ENCODE measurements at places on chromosomes 3 and 15.

DNA sequence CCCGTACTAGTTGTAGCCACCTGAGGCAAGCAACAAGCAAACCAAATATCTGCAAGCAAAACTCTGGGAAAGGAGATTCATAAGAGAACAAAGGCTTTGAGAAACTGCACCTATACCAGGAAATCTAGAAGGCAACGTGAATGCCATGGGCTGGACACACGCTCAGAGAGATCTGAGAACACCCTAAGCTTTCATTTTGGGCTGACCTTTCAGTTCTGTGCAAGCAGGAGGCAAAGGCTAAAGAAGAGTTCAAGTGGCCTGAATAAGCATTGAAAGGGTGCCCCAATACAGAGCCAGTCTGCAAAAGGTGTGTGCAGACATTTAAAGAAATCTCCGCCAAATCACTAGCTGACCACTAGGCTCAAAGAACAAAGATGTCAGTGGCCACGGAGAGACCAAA is 461.6 kb downstream of the PYDC2 start:
- no peak for DNase-seq

DNA sequence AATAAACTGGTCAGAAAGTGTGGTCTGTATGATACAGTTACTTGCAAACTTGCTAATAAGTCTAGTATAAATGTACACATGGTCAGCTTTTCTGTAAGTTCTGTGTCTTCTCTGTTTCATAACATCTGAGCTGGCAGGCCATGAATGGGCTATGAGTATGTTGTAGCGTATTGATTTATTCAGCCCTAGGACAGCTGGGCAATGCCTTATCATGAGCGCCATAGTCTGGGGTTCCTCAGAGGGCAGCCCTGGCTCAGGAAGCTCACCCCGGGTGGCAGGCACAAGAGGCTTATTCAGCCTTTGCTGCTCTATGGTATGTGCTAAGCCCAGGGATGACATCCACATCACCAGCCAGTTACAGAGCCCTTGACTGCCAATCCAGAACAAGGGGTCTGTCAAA is 50.7 kb upstream of the CCR2 start:
- DNase-seq, result no peak

- no peak for DNase-seq
These were observed 10.1 kb downstream of the CEP63 start for GRCh38 chr3:134495980-134496379.

GRCh38 chr15:89641053-89641452 is 14.2 kb downstream of the KIF7 start:
- no peak for DNase-seq

GRCh38 chr3:10555263-10555662 is 49.9 kb upstream of the ATP2B2 start:
- no peak for DNase-seq

DNA sequence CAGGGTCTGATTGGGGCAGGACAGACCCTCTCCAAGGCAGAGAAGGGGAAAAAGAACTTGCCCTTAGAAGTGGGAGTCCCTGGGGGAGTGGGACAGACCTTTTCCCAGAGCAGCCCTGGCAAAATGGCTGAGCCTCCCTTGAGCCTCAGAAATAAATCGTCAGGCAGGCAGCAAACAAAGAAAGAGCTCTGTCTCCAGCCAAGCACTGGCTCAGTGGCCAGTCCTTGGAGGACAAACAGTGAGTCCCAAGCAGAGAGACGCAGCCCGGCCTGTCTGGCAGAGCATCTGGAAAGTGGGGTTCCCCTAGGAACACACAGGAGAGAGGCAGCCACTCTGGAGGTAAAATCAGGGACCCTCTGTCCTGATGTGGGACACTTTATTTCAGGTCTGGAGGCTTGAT is 1.8 kb downstream of the SLC6A1 start:
- no peak for DNase-seq

GRCh38 chr15:67124911-67125588 is 59.6 kb downstream of the SMAD3 start:
- DNase-seq, result no peak

DNA sequence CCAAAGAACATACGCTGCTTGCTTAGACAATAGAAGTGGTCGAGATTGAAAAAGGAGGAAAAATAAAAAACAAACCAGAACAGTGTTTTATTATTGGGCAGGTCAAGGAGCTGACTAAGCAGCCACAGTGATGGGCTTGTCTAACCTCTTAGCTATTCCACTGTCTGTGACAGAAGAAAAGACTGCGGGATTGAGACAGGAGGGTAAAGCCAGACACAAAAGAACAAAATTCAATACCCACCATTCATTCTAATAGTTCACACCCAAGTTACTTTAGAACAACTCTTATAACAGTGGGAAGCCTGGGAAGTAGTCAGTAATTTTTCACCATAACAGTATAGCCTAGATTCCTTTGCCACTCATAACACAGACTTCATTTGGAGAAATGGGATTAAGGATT is 435.4 kb downstream of the MFSD1 start:
- no peak for DNase-seq

GRCh38 chr15:56272454-56272853 is 28.8 kb upstream of the RFX7 start:
- DNase-seq, result no peak

- no peak for DNase-seq
These were observed 291.9 kb upstream of the STT3B start for GRCh38 chr3:31240874-31241273.

DNA sequence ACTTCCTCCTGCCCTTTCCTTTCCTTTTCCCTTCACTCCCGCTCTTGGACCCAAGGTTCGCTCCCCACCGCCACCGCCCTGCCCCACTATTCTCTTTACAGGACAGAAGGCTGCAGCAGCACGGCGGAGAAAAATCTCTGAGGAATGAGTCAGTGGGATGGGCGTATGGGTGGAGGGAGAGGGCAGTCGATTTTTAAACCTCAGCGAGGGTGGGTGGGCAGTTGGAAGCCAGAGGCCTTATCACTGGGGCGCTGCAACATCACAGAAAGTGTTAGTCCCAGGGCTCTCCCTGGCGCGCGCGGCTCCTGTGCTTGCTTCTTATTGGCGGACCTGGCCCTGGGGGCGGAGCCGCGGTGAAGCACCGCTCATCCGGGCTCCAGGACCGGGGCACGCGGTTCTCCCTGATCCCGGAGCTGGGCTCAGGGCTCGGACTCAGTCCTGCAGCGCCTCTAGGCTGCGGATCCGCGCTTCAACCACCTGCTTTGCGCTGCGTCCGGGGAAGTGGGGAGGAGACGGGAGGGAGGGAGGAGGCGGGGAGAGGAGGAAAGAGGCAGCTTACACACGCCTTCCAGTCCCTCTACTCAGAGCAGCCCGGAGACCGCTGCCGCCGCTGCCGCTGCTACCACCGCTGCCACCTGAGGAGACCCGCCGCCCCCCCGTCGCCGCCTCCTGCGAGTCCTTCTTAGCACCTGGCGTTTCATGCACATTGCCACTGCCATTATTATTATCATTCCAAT is at the start of gene ALCAM:
TSS of gene ALCAM (plus strand) at position 584 of the 737 bp plus-strand sequence.
- peak; percentile 98 for DNase-seq

DNA sequence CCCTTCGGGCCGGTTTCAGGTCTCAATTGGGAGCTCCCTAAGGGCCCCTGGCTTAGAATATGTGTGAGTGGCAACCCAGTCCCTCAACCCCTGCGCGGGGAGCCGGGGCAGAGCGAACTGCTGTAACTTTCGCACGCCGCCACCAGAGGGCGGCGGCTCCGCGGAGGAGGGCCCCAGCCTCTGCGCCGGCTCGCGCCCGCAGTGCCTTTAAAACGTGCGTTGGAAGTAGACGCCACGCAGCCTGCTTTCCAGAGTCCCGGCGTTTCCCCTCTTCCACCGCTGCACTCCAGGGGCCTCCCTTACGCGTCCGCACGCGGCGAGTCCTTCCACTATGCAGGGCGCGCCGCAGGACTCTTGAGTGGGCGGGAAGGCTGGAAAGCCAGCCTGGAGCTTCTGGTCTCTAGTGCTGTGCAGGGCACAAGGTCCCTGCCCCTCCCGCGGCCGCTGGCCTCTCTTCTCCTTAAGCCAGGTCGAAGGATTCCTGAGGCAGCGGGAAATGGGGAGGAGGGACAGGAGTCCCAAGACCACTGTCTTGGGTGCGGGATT is 23.7 kb upstream of the RNU6-1 start:
- peak; percentile 63 for DNase-seq

- peak; percentile 52 for DNase-seq
These were observed 451.0 kb downstream of the MFSD1 start for GRCh38 chr3:159252772-159253384.

GRCh38 chr3:9955067-9955502 is 2.9 kb upstream of the PRRT3 start:
- no peak for DNase-seq

GRCh38 chr15:25183581-25184251 is 228.9 kb downstream of the SNRPN start:
- DNase-seq, result no peak

- DNase-seq, result no peak
These were observed 133.6 kb downstream of the CD47 start for GRCh38 chr3:107956991-107957900.

DNA sequence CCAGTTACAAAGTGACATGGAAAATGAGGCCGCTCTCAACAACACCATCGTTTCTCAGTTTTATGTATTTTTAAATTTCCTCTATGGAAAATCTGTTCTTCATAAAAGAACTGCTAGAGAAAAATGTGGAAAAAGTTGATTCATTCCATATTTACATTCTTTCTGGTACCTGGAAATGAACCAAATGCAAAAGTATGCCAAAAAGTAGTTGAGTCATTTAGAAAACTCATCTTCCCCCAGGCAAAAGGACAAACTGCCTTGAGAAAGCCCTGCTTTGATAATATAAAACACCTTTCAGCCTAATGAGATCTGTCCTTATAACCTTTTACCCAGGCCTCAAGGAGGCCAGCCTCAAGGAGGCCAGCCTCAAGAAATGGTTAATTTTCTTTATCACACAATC is 283.0 kb upstream of the VEPH1 start:
- DNase-seq, result peak; percentile 49

DNA sequence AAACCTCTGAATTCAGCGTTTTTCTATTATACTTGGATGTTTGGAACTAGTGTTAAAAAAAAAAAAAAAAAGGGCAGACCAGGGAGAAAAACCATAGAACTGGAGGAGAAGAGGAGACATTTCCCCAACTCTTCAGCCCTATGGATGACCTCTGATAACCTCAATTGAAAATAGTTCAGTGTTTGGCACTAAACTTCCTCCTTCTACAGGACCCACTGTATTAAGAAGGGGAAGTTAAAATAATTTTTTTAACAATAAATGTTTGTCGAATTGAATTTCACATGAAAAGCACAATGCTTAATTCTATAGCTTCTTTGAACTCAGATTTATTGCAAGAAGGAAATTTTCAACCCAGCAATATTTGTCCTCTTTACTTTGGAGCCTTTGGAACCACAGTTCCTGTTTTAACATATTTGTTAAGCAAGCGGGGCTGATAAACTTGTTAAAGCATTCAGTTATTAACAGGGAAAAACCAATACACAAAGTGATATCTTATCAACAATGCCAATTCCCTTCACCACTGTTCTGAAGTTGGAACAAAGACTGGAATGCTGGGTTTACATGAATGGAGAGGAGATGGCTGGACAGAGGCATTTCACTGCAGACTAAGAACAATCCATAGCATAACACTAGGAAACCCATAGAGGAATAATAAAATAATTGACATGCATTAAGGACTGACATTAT is 3.1 kb upstream of the A4GNT start:
- DNase-seq, result no peak

- no peak for DNase-seq
These were observed 200.4 kb upstream of the WNT5A start for GRCh38 chr3:55687526-55687925.

GRCh38 chr15:85810075-85810474 is 15.3 kb upstream of the KLHL25 start:
- no peak for DNase-seq

DNA sequence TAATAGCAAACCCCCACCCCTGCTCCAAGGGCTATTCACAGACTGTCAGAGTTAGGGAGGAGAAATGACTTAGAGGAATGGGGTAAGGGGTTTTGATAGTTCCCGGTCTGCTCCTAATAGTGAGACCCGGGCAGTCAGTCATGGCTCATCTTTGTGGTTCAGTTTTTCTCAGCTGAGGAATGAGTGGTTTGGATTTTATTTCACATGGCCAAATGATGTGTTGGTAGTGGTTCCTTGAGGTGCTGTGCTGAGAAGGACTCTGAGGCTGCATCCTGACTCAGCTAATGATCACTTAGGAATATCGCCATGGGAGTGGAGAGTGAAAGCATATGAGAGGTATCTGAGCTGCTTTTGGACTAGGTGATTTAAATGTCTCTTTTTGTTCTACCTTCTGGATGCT is 80.2 kb downstream of the LPP start:
- no peak for DNase-seq
